ENCODE measurements at places on chromosomes 7 and 10.

GRCh38 chr10:24695452-24695851 is 28.2 kb downstream of the ARHGAP21 start:
- DNase-seq = no peak

- DNase-seq = no peak
These were observed 168.5 kb downstream of the LCOR start for GRCh38 chr10:97000487-97001182.

- DNase-seq = no peak
These were observed 20.4 kb downstream of the CCDC71L start for GRCh38 chr7:106640368-106641141.

DNA sequence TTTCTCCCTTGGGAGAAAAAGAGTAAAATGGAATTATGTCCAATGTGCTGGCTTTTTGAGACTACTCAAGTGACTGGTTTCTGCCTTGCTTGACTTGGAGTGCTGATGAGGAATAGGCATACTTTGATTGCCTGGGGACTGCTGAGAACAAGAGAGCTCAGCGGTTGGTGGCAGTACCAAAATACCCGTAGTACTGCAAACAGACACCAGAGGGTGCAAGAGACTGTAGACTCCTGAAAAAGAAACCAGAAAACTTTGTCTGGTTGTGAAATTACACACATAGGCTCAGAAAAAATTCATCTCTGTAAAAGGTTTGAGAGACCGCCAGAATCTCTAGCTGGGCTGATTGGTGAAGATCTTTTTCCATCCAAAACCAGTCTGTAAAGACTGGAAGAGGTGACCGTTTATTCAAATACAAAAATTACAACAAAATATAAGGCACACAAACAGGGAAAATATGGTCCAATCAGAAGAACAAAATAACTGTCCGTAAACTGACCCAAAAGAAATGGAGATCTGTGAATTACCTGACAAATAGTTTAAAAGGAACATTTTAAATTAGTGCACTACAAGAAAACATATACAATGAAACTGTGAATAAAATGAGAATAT is 18.5 kb downstream of the BICC1 start:
- peak; percentile 73 for DNase-seq

- no peak for DNase-seq
These were observed 539.4 kb upstream of the MGMT start for GRCh38 chr10:128927497-128928161.

GRCh38 chr10:44566786-44567185 is 181.9 kb upstream of the CXCL12 start:
- no peak for DNase-seq

DNA sequence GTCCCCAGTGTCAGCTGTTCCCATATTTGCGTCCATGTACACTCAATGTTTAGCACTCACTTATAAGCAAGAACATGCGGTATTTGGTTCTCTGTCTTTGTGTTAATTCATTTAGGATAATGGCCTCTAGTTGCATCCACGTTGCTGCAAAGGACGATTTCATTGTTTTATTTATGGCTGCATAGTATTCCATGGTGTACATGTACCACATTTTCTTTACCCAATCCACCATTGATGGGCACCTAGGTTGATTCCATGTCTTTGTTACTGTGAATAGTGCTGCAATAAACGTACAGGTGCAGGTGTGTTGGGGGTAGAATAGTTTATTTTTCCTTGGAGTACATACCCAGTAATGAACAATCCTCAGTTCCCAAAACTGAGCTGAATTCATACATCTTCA is 24.3 kb upstream of the TRIM56 start:
- no peak for DNase-seq

GRCh38 chr10:3783682-3784432 is 1.2 kb downstream of the KLF6 start:
- DNase-seq = peak; percentile 57

GRCh38 chr10:64109926-64110495 is 588.8 kb downstream of the REEP3 start:
- no peak for DNase-seq

DNA sequence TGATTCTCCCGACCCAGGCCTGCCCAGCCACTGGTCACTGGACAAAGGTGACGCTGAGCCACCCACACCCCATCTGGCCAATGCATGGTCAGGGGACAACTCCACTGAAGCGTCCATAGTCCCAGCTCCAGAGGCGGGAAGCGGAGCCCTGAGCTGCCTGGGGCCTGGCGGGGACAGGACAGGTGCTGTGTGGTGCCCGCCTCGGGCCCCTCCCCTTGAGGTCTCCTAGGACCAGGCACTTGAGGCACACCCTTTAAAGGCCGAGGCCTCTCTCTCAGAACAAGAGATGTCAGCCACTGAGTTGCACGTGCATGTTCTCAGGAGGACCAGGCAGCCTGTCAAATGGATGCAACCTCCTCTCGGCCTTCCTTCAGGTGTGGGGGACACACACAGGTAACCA is 52.5 kb upstream of the PPP2R2D start:
- DNase-seq = no peak

GRCh38 chr10:6039711-6040110 is 22.5 kb downstream of the IL2RA start:
- DNase-seq = no peak

DNA sequence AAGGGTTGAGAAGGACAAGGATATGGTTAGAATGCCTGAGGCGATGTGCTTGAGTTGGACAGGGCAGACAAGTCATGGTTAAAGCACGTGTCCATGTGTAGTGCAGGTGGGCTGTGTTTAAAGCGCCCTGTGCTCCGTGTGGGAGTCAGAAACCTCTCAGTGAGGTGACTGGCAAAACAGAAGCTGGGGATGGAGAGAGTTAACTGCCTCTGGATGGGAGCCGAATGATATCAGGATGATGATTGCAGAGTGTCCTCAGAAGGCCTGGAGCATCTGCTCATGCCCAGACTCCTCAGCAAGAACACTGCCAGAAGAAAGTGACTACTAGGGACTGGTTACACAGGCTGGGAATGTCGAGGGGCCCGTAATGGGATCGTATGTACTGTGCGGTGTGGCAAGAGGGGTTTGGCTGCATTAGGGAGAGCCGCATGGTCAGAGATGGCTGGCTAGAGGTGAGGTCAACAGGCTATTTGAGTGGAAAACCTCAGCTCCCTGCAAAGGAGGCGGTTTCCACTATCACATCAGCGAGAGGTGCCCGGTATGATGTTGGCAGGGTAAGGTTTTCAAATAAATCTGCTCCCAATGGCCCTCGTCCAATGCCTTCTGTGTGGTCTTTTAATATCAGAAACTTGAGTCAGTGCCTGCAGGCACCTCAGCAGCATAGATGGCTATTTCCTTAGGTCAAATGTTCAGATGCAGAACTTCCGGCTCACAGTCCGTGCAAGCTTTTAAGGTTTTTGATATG is 26.1 kb upstream of the MRC1 start:
- DNase-seq = peak; percentile 83

- DNase-seq = no peak
These were observed 104.9 kb downstream of the XRCC2 start for GRCh38 chr7:152571068-152571467.

- no peak for DNase-seq
These were observed at the start of gene LRCH4 for GRCh38 chr7:100585511-100586265. LRCH4 (minus strand) TSS chr7:100586129; CDS start chr7:100586100, 29 bp downstream.

DNA sequence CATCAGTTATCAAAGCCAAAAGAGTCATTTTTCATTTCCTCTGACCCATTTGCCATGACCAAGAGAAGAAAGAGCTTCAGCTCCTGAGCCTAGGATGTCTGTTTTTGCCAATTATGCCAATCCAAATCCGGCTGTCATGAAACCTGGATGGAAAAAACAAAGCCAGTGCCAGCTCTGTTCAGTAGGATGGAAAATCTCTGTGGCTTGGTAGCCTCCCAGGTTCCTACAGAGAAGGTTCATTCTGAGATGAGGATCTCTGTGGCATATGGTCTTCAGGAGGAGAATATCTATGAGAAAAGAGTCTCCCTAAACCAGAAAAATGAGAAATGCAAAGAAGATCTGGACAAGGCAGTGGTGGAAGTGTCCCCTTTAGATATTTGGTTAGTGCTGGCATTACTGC is 475.4 kb downstream of the CNTNAP2 start:
- DNase-seq = no peak

DNA sequence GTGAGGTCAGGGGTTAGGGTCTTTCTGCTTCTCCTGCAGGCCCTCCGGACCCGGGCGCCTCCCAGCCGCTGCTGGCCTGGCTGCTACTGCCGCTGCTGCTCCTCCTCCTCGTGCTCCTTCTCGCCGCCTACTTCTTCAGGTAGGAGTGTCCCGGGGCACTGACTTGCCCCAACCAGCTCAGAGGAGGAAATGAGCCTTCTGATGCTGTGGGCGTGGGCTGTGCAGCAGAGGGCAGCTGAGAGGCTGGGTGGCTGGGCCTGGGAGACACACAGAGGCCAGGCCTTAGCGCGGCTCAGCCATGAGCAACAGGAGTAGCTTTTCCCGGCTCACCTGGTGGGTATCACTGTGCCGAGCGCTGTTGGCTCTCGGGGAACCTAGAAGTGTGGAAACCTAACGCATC is 78.9 kb downstream of the MKI67 start:
- DNase-seq = no peak

- no peak for DNase-seq
These were observed 253.6 kb downstream of the GRID1 start for GRCh38 chr10:86113044-86113443.

DNA sequence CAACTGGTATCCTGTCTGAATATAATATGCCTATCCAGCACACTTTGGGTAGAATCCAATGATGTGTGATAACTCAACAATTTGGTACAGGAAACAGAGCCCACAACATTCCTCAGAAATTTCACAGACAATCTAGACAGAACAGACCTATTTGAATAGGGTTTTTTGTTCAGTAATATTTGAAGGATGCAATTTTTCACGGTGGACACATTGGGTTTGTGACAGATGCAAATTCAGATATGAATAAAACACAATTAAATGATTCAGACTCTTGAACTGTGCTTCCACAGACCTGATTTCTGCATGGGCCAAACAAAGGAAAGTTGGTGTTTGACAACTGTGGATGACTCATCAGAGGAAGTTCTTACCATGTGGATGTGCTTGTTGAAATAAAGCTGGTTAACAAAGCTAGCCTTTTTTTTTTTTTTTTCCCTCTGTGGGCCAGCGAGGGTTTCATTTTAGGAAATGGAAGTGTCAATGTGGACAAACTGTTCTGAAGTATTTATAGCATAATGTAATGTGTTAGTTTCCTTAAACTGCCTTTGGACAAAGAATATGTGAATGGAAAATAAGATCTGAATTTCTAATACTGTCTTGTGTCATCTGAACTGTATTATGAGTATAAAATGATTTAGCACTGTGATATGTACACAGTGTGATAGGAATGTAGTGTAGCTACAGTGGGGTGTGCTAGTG is 43.2 kb upstream of the FAM133B start:
- peak; percentile 91 for DNase-seq

- no peak for DNase-seq
These were observed 1.1 kb downstream of the CPA5 start for GRCh38 chr7:130345725-130346124.

- DNase-seq = peak; percentile 14
These were observed 102.0 kb downstream of the STRA8 start for GRCh38 chr7:135335628-135336139.

GRCh38 chr10:71447676-71448075 is 51.0 kb downstream of the CDH23 start:
- DNase-seq = no peak

DNA sequence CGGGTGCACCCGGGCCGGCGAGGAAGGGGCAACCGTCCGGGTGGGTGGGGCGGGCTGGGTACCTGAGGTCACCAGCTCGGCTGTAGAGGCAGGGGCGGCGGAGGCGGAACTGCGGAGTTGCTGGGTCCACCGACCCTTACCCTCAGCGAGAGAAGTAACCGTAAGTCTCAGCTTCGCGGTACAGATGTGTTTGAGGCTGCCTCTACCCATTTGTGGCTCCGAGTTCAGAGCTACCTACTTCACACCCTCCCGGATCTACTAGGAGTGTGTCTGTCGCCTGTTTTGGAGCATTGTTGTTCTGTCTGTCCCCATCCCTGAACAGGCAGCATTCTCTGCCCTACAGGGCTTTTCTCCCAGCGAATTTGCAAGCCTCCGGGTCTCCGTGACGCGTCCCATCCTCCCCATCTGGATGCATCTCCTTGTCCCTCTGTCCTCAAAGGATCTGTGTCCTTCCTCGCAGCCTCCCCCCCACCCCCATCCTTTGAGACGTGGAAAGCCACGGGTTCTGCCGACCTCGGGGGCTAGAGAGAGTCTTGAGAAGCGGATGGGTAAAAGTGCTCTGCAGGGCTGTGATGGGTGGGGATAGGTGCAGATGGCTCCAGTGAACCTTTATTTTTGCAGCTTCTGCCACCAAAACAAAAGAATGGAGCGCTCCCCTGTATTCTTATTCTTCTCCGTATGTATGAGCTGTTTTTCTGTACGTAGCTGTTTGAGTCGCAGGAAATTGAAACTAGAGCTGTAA is 757 bp downstream of the ANKIB1 start:
- no peak for DNase-seq

DNA sequence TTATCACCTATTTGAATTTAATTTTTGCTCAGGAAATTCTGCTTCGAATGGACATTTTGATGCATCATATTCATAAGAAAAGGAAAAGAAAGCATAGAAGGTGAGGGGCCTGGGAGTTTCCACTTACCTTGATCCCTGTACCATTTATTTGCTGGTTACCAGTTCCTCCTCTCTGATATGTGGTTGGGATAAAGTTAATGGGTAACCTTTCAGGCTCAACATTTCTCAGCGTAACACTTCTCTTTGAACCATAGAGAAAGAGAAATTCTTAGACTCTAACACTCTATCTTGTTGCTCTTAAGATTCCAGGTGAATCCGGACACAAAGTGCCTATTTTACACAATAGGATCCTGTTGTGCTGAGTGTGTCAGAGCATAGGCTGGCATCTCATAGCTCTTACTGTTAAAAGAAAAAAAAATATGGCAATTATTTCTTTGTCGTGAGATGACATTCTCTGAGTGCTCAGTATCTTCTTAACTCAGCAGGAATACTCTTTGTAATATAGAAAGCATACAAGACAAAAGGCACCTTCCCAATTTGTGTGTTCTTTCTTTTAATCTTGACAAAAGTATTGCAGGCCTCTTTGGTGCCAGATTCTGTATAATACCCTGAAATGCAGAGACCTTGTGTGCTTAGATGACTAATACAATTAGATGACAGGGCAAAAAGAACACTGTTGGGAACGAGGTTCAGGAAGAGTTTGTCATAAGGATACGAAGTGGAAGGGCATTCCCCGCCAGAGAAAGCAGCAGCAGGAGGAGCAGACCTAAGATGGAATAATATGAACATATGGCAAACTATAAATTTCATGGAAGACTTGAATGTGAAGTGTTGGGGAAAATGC is 689.6 kb downstream of the NRG3 start:
- no peak for DNase-seq

- no peak for DNase-seq
These were observed 169.0 kb downstream of the MAD1L1 start for GRCh38 chr7:2063563-2064260.

GRCh38 chr10:100728928-100729861 is 16.2 kb upstream of the PAX2 start:
- peak; percentile 43 for DNase-seq

GRCh38 chr10:73968098-73968521 is 29.8 kb upstream of the VCL start:
- no peak for DNase-seq

All from HFFc6 (cell line).